ENCODE measurements at places on chromosomes 2 and 18. TPM values are rescaled to one million over a fixed set of nuclear protein-coding genes. Genes with fewer than 3 reads are reported as not detected.

The IAH1 gene
- 36.6 TPM for total RNA-seq

The SERPINB2 gene
- 9.7 TPM for total RNA-seq

The DCDC2C gene
- total RNA-seq, result not detected

The GALNT14 gene
- total RNA-seq, result 5.6 TPM

The ACMSD gene
- not detected for total RNA-seq

The GALR1 gene
- 0.21 TPM for total RNA-seq

The C1QL2 gene
- not detected for total RNA-seq

The HDAC4 gene
- total RNA-seq, result 34.2 TPM

The AMER3 gene
- not detected for total RNA-seq

The GAL3ST2 gene
- not detected for total RNA-seq

The COA5 gene
- total RNA-seq, result 38.4 TPM

The GRHL1 gene
- total RNA-seq, result 50.3 TPM

The VWC2L gene
- not detected for total RNA-seq

Measured in tongue (tissue), 3 donors.